Mesothelial cell of epicardium (in vitro differentiated cells): ENCODE measurements at places on chromosomes 16 and 17. TPM values are rescaled to one million over a fixed set of nuclear protein-coding genes. Genes with fewer than 3 reads are reported as not detected.

CCL16 gene
- total RNA-seq: not detected in 3 replicates

GAS2L2 gene
- total RNA-seq: 0.09 to 0.20 TPM (median 0.11 TPM) in 3 replicates

RSAD1 gene
- total RNA-seq: 40.1 to 40.8 TPM (median 40.7 TPM) in 3 replicates

CIAO3 gene
- 39.9 to 46.0 TPM (median 45.1 TPM) in 3 replicates for total RNA-seq

KRT33A gene
- not detected in 3 replicates for total RNA-seq

FZD2 gene
- total RNA-seq: 82.1 to 88.3 TPM (median 84.4 TPM) in 3 replicates

ASIC2 gene
- 3.4 to 3.5 TPM (median 3.4 TPM) in 3 replicates for total RNA-seq

DNA sequence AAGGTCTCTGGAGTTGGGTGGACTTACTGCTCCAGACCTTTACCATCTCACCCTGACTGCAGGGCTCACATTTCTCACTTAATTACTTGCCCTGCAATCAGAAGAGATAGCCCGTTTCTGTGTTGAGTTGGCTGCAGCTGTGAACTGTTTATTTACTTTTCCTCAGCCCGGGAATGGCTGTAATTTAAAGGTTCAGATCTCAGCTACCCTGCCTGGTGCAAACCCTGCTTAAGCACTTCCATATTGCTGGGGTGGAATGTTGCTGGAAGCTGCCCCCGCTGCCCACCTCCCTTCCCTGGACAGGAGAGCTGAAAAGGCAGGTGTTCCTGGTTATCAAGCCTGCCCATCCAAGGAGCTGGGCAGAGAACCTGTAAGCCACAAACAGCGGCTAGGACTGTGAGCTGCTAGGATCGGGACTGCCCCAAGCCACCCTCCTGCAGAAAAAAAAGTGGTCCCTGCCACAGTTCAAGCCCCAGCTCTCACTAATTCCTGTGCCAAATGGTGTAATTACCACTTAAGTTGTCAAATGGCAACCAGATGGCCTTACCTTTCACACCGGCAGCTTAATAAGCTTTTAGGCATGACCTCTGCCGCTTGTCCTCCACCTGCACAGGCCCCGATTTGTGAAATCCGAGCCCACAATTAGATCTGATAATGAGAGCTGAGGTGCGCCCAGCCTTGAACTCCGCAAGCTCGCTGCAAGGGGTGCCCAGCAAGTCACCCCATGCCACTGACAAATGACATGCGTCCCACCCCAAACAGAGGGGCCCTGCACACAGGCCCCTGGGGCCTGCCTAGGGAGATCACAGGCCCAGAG is 269.8 kb downstream of the C16orf95 start:
- peaks cover 19% of the 10 kb centered on the region for H3K27me3 ChIP-seq
- H3K4me1 ChIP-seq: peaks cover 32% of the 10 kb centered on the region
- no peak overlapping the region for H3K27ac ChIP-seq
- no peak overlapping the region for H3K4me3 ChIP-seq
- DNase-seq: no peak

GRCh38 chr17:35947156-35947585 is 3.7 kb upstream of the LYZL6 start:
- H3K4me3 ChIP-seq: no peak overlapping the region
- H3K4me1 ChIP-seq: peaks cover 15% of the 10 kb centered on the region
- no peak overlapping the region for H3K27ac ChIP-seq
- no peaks in the 10 kb centered on the region for H3K36me3 ChIP-seq

- peaks cover 71% of the 10 kb centered on the region for H3K4me1 ChIP-seq
- H3K36me3 ChIP-seq: peaks cover 14% of the 10 kb centered on the region
- peak overlapping the region; percentile 73 for H3K27ac ChIP-seq
- DNase-seq: no peak
- H3K4me3 ChIP-seq: no peak overlapping the region
These were observed 28.8 kb downstream of the MSI2 start for GRCh38 chr17:57284984-57285646.

DNA sequence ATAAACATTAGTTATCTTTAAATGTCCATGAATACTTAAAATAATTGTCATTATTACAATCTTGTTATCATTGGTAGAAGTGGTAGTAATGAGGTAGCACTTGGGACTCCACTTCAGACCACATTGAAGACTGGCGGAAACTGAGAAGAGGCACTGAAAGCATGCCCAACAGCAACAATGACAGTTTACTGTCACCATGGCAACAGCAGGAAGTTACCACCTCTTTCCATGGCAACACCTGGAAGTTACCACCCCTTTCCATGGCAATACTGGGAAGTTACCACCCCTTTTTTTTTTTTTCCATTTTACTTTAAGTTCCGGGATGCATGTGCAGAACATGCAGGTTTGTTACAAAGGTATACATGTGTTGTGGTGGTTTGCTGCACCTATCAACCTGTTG is 494.9 kb upstream of the RBFOX1 start:
- peaks cover 1% of the 10 kb centered on the region for H3K27me3 ChIP-seq
- H3K4me1 ChIP-seq: no peaks in the 10 kb centered on the region
- no peak overlapping the region for H3K4me3 ChIP-seq

DNA sequence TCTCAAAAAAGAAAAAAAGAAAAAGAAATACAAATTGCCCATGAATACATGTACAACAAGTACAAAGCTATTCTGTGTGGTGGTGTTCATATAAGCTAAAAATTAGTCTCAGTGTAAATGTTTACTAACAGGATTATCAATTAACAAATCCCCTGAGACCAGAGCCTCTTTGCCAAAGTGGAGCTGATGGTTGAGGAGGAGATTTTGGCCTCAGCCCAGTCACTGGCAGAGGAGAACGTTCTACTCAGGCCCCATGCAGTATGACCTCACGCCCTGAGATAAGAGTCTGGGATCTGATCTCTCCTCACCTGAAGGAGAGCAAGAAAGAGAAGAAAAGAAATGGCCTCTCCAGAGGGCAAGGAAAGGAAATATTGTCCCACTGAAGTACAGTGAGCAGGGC is 35.5 kb upstream of the NOL11 start:
- H3K27ac ChIP-seq: no peak overlapping the region
- H3K4me3 ChIP-seq: no peak overlapping the region

- no peak overlapping the region for H3K27ac ChIP-seq
- no peak for DNase-seq
- H3K4me3 ChIP-seq: no peak overlapping the region
- no peaks in the 10 kb centered on the region for H3K36me3 ChIP-seq
- peaks cover 18% of the 10 kb centered on the region for H3K27me3 ChIP-seq
These were observed 56.1 kb upstream of the MED13 start for GRCh38 chr17:62121025-62121730.

- H3K27me3 ChIP-seq: peaks cover 5% of the 10 kb centered on the region
- no peak overlapping the region for H3K27ac ChIP-seq
- H3K36me3 ChIP-seq: no peaks in the 10 kb centered on the region
These were observed 313.1 kb downstream of the MAF start for GRCh38 chr16:79287424-79287917.

GRCh38 chr17:50027881-50028735 is 27.8 kb upstream of the ITGA3 start:
- peak overlapping the region; percentile 93 for H3K27ac ChIP-seq
- DNase-seq: peak; percentile 73
- H3K4me1 ChIP-seq: peaks cover 30% of the 10 kb centered on the region
- H3K36me3 ChIP-seq: no peaks in the 10 kb centered on the region

DNA sequence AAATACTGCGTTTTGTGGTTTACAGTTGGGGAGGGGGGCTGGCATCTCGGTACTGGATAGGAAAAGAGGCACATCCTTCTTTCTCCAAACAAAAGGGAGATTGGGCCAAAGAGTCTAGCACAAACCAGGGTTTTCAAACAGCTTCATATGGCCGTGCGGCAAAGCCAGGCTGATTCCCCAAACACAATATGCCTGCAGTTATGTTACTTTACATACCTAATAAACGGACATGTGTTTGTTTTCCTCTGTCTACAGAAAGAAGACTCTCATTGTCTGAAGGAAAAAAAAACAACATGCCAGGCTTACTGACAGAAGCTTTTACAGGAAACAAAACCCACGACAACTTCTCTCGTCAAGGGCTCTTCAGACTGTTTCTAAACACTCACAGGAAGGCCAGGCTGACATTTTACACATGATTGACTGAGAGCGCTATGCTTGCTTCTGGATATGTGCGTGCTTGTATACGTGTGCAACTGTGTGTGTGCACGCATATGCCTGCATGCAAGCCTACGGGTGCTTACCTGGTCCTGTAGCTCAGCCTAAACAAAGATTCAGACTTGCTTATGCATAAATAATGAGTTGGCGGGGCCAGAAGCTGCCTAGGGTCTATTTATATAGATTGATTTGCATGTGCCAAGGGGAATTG is 461.0 kb upstream of the C16orf82 start:
- H3K4me1 ChIP-seq: no peaks in the 10 kb centered on the region
- peaks cover 26% of the 10 kb centered on the region for H3K27me3 ChIP-seq
- H3K36me3 ChIP-seq: no peaks in the 10 kb centered on the region
- no peak overlapping the region for H3K27ac ChIP-seq
- no peak overlapping the region for H3K4me3 ChIP-seq

- peaks cover 23% of the 10 kb centered on the region for H3K36me3 ChIP-seq
- no peaks in the 10 kb centered on the region for H3K27me3 ChIP-seq
- H3K4me3 ChIP-seq: no peak overlapping the region
- no peak overlapping the region for H3K27ac ChIP-seq
- DNase-seq: no peak
These were observed 10.1 kb downstream of the CYB5D1 start for GRCh38 chr17:7867881-7868329.

GRCh38 chr16:27770271-27771196 is 220.6 kb downstream of the KATNIP start:
- no peak for DNase-seq
- H3K27ac ChIP-seq: peak overlapping the region; percentile 86
- H3K27me3 ChIP-seq: no peaks in the 10 kb centered on the region
- H3K4me3 ChIP-seq: no peak overlapping the region

DNA sequence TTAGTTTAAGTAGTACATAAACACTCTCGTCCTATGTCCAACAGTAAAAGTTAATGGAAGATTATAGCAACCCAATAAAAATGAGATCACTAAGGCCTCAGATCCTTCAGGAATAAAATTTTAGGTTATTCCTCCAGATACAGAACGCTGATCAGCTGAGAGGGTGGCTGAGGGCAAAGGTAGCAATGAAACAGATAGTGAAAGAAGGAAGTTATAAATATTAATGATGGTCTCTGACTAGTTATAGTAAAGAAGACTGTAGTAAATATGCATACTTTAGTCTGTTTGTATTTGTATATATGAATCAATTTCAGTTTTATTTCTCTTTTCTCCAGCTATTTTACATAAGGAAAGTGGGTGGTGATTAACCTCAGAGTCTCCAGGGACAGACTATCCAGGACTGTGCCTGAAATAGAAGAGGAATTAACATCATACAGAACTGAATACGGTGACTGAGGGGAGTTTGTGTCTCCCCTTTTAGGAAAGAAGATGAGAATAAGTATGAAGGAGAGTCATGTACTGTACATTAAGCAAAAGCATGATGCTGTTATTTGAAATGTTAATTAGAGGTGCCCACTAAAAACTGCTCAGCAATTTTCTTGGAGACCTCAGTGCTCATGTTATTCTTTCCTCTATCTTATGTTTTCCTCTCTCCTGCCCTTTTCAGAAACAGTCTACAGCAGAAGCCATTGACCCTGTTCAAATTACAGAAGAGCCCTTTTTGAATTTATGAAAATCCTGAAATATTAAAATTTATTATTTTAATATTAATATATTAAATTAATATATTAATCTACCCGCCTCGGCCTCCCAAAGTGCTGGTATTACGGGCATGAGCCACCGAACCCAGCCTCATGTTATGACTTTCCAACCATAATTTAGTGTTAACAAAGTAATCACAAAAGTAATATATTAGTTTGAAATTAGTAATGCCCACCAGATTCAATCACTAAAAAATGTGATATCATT is 36.5 kb upstream of the DHRS7B start:
- no peak overlapping the region for H3K27ac ChIP-seq
- H3K36me3 ChIP-seq: no peaks in the 10 kb centered on the region
- no peak overlapping the region for H3K4me3 ChIP-seq
- no peaks in the 10 kb centered on the region for H3K27me3 ChIP-seq
- no peaks in the 10 kb centered on the region for H3K4me1 ChIP-seq
- DNase-seq: no peak

- peaks cover 35% of the 10 kb centered on the region for H3K36me3 ChIP-seq
- no peaks in the 10 kb centered on the region for H3K27me3 ChIP-seq
- H3K27ac ChIP-seq: peak within 1 kb of the TSS; percentile 90
- peak; percentile 65 for DNase-seq
These were observed at the start of gene NME2 for GRCh38 chr17:51166198-51166986. TSS of gene NME2 (plus strand) at chr17:51166411. CDS start at chr17:51166831, 420 bp downstream.

DNA sequence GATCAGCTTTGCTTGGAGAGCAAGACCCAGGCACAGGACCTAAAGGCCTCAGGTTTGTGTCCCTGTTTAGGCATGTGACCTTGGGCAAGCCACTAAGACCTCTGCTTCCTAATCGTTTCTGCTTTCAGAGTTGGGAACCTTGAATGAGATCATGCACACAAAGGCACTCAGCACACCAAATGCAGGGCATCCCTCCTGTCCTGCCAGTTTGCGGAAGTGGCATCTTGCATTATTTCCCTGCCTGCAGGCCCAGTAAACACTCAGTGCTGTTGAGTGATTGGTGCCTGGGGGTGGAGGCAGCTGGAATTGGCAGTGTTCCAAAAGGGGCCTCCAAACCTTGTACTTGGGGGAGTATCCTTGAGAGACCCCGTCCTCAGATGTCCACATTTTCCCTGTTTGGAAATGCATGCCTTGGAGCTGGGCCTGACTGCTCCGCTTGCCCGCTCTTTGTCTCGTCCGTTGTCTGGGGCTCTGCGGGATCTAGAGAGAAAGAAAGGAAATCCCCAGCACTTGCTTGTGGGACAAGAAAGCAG is 28.7 kb downstream of the MRM1 start:
- H3K36me3 ChIP-seq: no peaks in the 10 kb centered on the region
- H3K4me1 ChIP-seq: peaks cover 26% of the 10 kb centered on the region
- H3K27ac ChIP-seq: no peak overlapping the region
- H3K27me3 ChIP-seq: peaks cover 52% of the 10 kb centered on the region

- DNase-seq: peak; percentile 81
- peak within 1 kb of the TSS; percentile 95 for H3K4me3 ChIP-seq
- peaks cover 24% of the 10 kb centered on the region for H3K36me3 ChIP-seq
- H3K4me1 ChIP-seq: peaks cover 38% of the 10 kb centered on the region
- no peaks in the 10 kb centered on the region for H3K27me3 ChIP-seq
These were observed at the start of gene RPL19 for GRCh38 chr17:39200070-39200879. TSS of gene RPL19 (plus strand) at chr17:39200283. CDS start at chr17:39200345, 62 bp downstream.

- H3K27ac ChIP-seq: peak overlapping the region; percentile 78
- peaks cover 16% of the 10 kb centered on the region for H3K4me1 ChIP-seq
- no peaks in the 10 kb centered on the region for H3K27me3 ChIP-seq
- H3K36me3 ChIP-seq: peaks cover 3% of the 10 kb centered on the region
- no peak overlapping the region for H3K4me3 ChIP-seq
- no peak for DNase-seq
These were observed 110.3 kb downstream of the STX8 start for GRCh38 chr17:9465210-9465921.
